ENCODE measurements at places on chromosomes 2 and 18. TPM values are rescaled to one million over a fixed set of nuclear protein-coding genes. Genes with fewer than 3 reads are reported as not detected.

CD8B gene
- not detected for total RNA-seq

GAREM2 gene
- 2.4 TPM for total RNA-seq

UPP2 gene
- not detected for total RNA-seq

DNA sequence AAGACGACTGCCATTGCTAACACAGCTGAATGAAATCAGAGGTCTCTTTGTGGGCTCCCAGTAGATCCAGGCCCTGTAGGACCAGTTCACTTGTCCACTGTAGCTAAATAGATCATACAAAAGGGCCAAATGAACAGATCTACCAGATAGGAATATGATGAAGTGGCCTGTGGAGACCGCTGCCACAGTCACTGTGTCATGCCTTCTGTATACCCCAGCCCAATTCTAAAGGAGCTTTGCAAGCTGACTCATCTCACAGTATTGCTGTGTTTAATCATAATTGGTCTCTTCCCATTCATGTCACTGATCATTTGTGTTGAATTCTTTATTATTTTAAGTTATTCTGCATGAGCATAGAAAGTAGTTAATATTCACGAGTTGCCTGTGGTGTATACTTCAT lies 125.8 kb downstream of the MTCL1 start:
- no peak overlapping the region for H3K27ac ChIP-seq
- no peak for DNase-seq
- H3K4me1 ChIP-seq = peaks cover 13% of the 10 kb centered on the region
- H3K36me3 ChIP-seq = peaks cover 6% of the 10 kb centered on the region
- H3K4me3 ChIP-seq = no peak overlapping the region
- H3K27me3 ChIP-seq = no peaks in the 10 kb centered on the region

- no peak overlapping the region for H3K4me3 ChIP-seq
- no peaks in the 10 kb centered on the region for H3K27me3 ChIP-seq
- H3K36me3 ChIP-seq = no peaks in the 10 kb centered on the region
These were observed 521.9 kb downstream of the CCDC85A start for GRCh38 chr2:56705713-56706112.

DNA sequence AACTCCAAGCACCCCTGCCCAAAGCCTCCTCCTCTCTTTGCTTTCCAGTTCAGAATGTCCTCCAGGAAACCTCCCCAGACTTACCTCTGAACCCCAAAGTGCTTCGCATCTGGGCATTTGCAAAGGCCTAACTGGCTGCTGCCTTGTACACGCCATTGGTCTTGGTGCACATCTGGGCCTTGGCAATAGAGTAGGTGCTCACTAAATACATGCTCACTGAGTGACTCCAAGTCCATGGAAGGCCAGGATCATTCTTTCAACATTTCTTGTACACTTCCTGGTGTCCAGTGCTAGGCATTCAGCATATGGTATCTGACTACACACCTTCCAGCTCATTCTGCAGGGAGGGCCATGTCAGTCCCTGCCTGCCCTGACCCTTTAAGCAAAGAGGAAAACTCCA lies 28.4 kb downstream of the MRPL35 start:
- no peak overlapping the region for H3K27ac ChIP-seq
- H3K27me3 ChIP-seq = no peaks in the 10 kb centered on the region
- peaks cover 13% of the 10 kb centered on the region for H3K4me1 ChIP-seq
- no peak overlapping the region for H3K4me3 ChIP-seq

SOX11 gene
- 0.59 TPM for total RNA-seq

Data from osteoblast (primary cell).